ENCODE measurements at places on chromosomes 5 and 9. TPM values are rescaled to one million over a fixed set of nuclear protein-coding genes. Genes with fewer than 3 reads are reported as not detected.

The PCDHGA5 gene
- 2.6 TPM for total RNA-seq

The OTULINL gene
- total RNA-seq: 52.5 TPM

The MAMDC4 gene
- 11.1 TPM for total RNA-seq

The TAF1L gene
- not detected for total RNA-seq

The CCDC152 gene
- 2.0 TPM for total RNA-seq

The ALDH7A1 gene
- total RNA-seq: 18.3 TPM

The IFNA5 gene
- total RNA-seq: not detected

All from spleen (tissue), 13 donors.